AG04450 (cell line): ENCODE measurements at places on chromosomes 5 and 9.

DNA sequence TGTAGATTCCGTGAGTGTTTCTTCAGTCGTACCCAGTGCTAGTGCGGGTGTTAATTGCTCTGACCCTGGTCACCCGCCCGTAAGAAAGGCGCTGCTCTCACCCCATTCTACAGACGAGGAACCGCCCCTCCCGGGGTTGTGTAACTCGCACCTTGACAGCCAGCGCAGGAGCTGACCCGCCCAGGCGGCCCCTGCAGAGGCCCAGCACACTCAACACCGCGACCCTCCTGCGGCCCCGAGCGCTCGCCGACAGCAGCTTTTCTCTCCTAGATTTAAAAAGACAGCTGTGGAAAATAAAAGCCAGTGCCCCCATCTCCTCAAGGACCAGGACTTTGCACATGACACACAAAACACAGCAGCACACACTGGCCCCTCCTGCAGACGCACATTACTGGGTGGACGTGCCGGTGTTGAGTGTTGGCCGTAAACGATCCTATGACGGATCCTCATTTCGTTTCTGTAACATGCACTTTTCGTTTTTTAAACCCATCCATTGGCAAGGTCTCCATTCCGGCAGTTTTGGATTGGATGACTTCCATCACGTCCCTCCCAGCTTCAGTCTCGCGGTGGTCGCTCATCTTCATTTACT is 22.9 kb downstream of the OR2V2 start:
- no peak for DNase-seq

- DNase-seq: no peak
Observed at GRCh38 chr5:175671013-175671412, 13.1 kb downstream of the HRH2 start.

- DNase-seq: no peak
Observed at GRCh38 chr5:56638768-56639238, 176.5 kb upstream of the MAP3K1 start.

GRCh38 chr9:131980267-131981016 is 99.2 kb downstream of the MED27 start:
- no peak for DNase-seq

DNA sequence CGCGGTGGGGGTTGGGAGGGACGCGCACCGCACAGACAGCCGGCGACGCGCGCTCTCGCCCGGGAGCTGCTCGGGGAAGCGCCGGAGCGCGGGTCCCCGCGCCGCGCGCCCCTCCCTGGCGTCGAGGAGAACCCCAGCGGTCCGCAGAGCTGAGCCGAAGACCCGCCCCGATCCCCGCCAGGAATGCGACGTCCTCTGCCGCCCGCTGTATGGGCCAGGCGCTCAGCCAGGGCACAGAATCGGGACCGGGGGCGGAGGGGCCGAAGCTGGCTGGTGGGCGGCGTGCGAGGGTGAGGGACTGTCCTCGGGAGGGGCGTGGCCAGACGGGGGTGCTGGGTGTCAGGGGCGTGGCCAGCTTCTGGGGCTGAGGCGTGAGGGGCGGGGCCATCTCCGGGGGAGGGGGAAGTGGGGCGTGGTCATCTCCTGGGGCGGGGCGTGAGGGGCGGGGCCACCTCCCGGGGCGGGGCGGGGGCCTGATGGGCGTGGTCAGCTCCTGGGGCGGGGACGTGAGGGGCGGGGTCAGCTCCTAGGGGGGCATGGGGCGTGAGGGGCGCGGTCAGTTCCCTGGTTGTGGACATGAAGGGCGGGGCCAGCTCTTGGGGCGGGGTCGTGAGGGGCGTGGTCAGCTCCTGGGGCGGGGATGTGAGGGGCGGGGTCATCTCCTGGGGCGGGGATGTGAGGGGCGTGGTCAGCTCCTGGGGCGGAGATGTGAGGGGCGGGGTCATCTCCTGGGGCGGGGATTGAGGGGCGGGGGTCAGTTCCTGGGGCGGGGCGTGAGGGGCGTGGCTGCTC is 965 bp downstream of the PTGDS start:
- no peak for DNase-seq

DNA sequence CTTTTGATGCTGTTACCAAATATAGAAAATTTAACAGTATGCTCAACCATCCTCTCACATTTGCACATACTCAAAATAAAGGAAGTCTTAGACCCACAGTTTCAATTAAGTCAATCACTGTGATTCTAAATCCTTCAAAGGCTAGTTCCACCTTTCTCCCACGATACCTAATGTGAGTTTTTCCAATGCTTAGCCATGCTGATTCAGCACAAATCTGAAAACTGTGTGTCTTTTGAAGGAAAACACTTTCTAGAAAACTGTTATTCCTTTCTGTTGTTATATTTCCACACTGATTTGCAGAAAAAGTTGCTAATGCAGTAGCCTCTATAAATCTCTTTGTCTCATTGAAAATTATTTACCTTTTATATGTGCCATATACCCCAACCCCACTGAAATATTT is 645.7 kb downstream of the PRR16 start:
- no peak for DNase-seq
